Esophagus muscularis mucosa (tissue), 4 donors: ENCODE measurements at places on chromosomes 1 and 21. TPM values are rescaled to one million over a fixed set of nuclear protein-coding genes. Genes with fewer than 3 reads are reported as not detected.

DNA sequence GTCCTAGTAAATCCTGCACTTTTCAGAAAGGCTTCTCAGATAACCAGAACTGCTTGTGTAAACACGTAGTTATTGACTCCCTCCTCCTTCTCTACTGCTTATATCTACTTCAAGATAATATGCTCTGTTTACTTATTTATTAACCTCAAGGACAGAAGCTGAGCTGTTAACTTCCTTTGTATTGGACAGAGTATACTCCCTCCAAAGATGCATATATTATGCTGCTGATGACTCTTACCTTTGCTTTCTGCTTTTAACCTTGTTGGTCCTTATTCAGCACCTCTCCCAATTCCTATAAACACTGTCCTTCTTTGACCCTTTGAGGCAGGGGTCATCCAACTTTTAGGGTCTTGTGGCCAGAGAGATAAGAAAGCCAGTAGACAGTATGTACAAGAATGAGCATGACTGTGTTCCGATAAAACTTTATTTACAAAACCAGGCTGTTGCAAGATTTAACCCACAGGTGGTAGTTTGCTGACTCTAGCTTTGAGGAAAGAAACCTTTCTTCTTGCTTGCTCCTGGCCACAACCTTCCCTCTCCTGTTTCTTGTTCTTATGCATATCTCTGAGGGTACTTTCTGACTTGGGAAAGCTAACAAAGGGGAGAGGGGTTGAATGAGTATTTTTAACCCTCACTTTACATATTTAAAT, 4.9 kb downstream of the TPM3 start:
- DNase-seq = no peak
- H3K27me3 ChIP-seq = no peaks in the 10 kb centered on the region
- no peak overlapping the region for H3K27ac ChIP-seq

DNA sequence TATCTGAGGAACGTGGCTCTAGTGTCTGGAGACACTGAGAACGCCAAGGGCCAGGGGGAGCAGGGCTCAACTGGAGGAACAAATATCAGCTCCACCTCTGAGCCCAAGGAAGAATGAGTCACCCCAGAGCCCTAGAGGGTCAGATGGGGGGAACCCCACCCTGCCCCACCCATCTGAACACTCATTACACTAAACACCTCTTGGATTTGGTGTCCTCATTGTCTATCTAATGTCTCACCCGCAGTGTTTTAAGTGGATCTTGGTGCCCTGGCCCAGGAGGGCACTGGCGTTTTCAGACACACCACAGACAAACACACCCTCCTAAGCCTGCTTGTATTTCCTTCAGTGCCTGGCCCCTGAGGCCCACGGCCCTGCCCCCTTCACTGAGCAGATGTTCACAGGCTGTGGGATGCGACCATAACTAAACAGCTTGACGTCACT, 2.2 kb upstream of the FALEC start:
- no peak overlapping the region for H3K4me3 ChIP-seq
- H3K4me1 ChIP-seq = peaks cover 41% of the 10 kb centered on the region
- H3K27me3 ChIP-seq = no peaks in the 10 kb centered on the region

DNA sequence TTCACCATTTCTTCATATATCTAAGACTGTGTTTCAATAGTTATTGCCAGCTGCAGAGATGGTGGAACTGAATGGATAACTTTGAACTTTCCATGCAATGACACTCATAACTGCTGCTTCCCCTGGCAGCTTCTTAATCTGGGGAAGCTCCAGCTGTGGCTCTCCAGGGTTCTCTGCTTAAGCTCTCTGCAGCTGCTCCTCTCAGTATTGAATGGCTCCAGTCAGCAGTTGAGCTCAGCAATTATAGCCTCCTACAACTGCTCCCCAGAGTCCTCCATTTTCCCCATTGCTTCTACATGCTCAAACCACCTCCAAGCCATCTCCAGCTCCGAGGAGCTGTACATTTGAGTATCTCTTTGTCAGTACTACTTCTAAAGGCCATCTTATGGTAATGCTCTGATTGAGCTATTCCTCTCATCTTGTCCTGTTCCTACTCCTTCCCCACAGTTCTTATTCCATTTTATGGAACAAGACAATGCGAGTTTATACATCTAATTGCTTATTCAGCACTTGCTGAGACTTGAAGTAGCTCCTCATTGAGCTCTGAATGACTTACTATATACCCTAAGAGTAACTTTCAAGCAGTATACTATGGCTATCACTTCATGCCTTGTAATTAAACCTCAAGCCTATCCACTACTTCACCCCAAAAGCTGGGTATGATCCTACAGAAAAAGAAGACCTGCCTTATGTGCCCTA, 362.4 kb downstream of the NEGR1 start:
- H3K4me1 ChIP-seq = no peaks in the 10 kb centered on the region
- no peaks in the 10 kb centered on the region for H3K36me3 ChIP-seq
- no peak overlapping the region for H3K27ac ChIP-seq
- no peak for DNase-seq
- H3K4me3 ChIP-seq = no peak overlapping the region
- H3K27me3 ChIP-seq = no peaks in the 10 kb centered on the region

DNA sequence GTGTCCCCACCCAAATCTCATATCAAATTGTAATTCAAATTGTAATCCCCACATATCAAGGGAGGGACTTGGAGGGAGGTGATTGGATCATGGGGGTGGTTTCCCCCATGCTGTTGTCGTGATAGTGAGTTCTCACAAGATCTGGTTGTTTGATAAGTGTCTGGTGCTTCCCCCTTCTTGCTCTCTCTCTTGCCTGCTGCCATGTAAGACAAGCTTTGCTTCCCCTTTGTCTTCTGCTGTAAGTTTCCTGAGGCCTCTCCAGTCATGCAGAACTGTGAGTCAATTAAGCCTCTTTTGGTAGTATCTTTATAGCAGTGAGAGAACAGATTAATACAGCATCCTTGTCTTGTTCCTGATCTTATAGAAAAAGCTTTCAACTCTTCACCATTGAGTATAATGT, 6.5 kb upstream of the LRRC39 start:
- no peaks in the 10 kb centered on the region for H3K36me3 ChIP-seq
- no peaks in the 10 kb centered on the region for H3K27me3 ChIP-seq
- H3K27ac ChIP-seq = no peak overlapping the region
- H3K4me1 ChIP-seq = peaks cover 14% of the 10 kb centered on the region

- H3K27me3 ChIP-seq = no peaks in the 10 kb centered on the region
- H3K4me3 ChIP-seq = no peak overlapping the region
- no peaks in the 10 kb centered on the region for H3K36me3 ChIP-seq
- no peak for DNase-seq
- H3K27ac ChIP-seq = no peak overlapping the region
These were observed 6.0 kb downstream of the STYXL2 start for GRCh38 chr1:167099851-167100250.

GRCh38 chr21:37220433-37220980, 46.6 kb downstream of the VPS26C start:
- peaks cover 20% of the 10 kb centered on the region for H3K36me3 ChIP-seq
- H3K27ac ChIP-seq = peak overlapping the region; percentile 89
- peaks cover 14% of the 10 kb centered on the region for H3K4me1 ChIP-seq
- DNase-seq = no peak
- H3K27me3 ChIP-seq = no peaks in the 10 kb centered on the region
- peak overlapping the region; percentile 79 for H3K4me3 ChIP-seq

DNA sequence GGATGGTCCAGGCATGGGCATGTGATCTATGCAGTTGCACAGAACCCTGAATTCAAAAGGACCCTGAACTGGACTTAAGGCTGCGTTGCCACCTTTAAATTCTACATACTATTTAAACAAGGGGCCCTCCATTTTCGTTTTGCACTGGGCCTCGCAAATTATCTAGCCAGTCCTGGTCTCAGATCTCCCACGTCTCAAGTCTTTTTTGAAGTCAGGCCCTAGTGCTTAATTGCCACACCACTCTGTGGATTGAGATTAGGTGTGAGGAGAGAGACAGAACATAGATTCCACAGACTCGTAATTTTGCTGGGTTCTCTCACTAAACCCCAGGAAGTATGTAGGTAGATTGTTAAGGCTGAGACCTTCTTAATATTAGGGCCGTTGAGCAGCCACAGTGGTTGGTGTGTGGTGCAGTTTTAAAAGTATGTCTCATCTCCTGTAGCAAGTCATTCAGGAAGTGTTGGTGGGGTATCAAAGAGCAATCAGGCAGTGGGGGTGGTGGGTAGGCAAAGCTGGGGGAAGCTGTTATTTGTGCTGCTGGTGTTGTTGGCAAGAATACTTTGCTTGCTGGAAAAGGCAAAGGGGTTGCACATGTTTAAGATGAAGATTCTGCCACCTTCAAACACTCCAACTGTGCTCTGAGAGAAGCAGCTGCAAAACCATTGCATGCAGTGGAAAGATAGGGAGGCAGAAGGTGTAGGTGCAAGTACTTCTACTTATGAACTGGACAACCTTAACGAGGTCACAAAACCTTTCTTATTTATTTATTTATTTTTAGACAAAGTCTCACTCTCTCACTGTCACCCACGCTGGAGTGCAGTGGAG, 11.2 kb downstream of the CD84 start:
- DNase-seq = no peak
- H3K4me3 ChIP-seq = no peak overlapping the region
- H3K27ac ChIP-seq = no peak overlapping the region
- no peaks in the 10 kb centered on the region for H3K36me3 ChIP-seq

DNA sequence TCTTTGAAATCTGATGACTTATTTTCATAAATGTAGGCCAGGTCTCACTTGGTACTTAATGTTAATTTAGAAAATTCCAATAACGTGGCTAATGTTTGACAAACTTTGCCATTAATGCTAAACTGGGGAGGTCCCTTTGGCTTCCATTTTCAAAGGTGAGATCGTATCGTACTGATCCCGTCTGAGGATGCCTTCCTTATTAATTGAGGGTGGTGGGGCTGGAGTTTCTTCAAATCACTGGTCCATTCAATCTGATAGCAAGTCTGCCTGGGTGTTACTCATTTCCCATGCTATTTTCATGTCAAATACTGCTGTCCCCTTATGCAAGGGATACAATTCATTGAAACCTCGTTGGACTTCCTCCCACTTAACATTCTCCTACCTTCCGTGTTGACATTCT, 327.1 kb downstream of the DISC1 start:
- H3K4me3 ChIP-seq = no peak overlapping the region
- no peaks in the 10 kb centered on the region for H3K27me3 ChIP-seq

DNA sequence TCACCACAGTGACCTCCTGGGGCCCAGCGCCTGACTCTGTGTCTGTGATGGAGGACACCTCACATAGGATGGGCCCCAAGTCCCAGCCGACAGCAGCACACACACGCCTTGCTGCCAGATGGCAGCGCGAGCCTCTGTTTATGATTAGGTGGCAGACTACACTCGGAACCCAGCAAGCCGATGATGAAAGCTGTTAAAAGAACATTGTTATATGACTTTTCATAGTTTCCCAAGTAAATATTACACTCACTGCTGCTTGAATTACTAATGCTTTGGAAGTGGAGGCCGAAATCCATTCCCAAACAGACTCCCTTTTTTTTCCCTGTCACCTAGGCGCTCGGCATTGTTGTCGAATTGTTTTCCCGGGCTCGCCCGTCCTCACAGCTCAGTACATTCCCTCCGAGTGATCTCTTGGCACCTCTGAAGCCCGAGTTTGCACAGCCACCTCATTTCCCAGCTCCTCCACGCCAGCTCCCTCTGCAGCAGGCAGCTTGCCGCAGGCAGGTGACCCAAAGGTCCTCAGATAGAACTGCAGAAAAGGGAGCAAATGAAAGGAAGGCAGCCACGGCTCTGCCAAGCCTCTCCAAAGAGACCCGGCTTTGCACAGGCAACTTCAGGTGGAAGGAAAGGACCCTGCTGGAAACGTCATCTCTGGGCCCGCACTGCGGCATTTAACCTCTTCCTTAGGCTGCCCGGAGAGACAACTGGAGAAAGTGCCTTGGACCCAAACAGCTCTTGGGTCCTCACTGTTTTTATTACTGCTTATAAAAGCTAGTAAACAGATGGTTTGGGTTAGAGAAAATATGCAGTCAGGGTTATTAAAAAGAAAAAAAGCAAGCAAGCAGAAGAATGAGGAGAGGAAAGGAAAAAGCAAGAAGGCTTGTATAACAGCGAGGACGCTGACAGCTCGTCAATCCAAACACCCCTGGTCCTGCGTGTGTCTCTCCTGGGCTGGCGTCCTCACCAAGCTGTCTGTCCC, 72.2 kb upstream of the SLC25A33 start:
- H3K36me3 ChIP-seq = no peaks in the 10 kb centered on the region
- peak overlapping the region; percentile 87 for H3K27ac ChIP-seq
- peak overlapping the region; percentile 33 for H3K4me3 ChIP-seq
- no peak for DNase-seq
- peaks cover 31% of the 10 kb centered on the region for H3K4me1 ChIP-seq

DNA sequence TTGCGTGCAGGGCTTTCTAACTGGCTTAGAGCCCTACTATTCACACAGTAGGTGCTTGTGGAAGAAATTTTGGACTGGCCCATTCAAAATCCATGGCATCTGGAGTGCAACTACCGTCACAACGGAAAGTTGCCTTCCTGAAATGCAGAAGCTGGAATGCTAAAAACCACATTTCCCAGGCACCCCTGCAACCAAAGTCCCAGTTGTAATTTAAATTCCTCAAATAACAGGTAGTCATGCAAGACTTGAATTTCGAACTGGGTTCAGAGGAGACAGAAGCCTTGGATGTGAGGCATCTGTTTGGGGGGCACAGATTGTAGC, 186.7 kb downstream of the TOMM20 start:
- no peaks in the 10 kb centered on the region for H3K36me3 ChIP-seq
- H3K4me1 ChIP-seq = no peaks in the 10 kb centered on the region
- DNase-seq = no peak
- H3K27ac ChIP-seq = no peak overlapping the region
- no peak overlapping the region for H3K4me3 ChIP-seq

The SAMD13 gene
- total RNA-seq = not detected

The TEX38 gene
- not detected for total RNA-seq

The PLEKHG5 gene
- 16.5 TPM for total RNA-seq

The RGL1 gene
- 31.5 TPM for total RNA-seq

The PRDX6 gene
- total RNA-seq = 319 TPM
